ENCODE measurements at places on chromosomes 12 and 14.

GRCh38 chr12:108350511-108350910, 11.4 kb upstream of the CMKLR1 start:
- no peak for DNase-seq

GRCh38 chr12:109452489-109452888, 24.6 kb downstream of the KCTD10 start:
- no peak for DNase-seq

DNA sequence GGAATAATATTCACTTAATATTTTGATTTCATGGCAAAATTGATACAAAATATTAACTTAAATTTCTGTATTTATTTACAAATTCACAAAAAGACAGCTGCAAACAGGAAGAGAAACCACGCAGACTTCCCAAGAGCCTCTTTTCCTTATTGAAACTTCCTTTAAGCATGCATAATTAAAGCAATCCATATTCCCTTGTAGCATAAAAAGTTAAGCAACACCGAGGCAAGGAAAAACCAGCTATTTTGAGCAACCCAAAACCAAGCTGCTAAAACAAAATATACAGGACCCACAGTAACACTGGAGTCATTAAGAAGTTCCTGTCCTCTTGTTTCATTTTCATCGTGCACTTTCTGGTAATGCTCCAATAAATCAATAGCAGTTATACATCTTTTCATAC, 58.0 kb downstream of the EEA1 start:
- DNase-seq = peak; percentile 17

- peak; percentile 6 for DNase-seq
These were observed 640 bp downstream of the ARMH4 start for GRCh38 chr14:58151133-58152013.

- no peak for DNase-seq
These were observed 302.8 kb downstream of the CACNA1C start for GRCh38 chr12:2355604-2356003.

DNA sequence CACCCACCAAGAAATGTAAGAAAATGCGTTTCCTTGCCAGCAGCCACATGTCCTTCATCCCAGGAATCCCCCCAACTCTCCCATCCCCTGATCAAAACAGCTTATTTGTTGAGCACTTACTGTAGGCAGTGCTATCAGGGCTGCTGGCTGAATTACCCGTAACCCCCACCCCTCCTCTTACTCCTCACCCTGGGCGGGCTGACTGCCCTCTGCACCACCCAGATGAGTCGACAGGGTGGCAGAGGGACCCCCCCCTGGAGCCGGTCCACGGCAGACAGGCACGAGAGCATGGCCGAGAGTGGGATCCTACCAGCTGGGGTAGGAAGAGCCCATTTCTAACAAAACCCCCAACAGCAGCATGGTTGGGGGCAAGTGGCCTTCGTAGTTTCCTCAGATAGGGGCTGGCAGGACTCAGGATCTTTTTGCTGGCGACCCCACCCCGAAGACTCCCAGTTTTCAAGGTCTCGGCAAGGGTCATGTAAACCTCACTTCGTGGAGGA, 1.1 kb upstream of the RHOF start:
- no peak for DNase-seq

- DNase-seq = no peak
These were observed 6.8 kb downstream of the LRRC74A start for GRCh38 chr14:76833011-76833410.

DNA sequence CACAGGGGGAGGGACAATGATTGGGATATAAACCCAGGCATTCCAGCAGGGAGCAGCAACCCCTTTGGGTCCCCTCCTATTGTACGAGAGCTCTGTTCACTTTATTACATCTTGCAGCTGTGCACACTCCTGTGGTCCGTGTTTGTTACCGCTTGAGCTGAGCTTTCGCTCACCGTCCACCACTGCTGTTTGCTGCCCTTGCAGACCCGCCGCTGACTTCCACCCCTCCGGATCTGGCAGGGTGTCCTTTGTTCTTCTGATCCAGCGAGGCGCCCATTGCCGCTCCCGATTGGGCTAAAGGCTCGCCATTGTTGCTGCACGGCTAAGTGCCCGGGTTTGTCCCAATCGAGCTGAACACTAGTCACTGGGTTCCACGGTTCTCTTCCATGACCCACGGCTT, 64.1 kb downstream of the E2F7 start:
- DNase-seq = no peak

DNA sequence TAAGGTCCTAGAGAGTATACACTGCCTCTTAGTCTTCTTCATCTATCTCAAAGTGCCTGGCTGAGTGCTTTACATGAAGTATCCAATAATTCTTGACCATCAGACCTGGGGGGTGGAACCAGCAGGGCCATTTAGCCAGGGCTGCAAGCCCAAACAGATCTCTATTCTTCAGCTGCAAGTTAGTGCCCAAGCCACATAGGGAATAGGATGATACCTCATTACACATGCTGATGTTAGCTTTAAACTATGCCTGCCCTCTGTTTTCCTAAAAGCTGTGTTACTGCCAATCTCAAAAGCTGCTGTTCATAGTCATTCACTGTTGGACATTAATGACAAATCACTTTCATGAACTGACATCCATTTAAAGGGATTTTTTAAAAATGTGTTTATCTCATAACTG, 16.7 kb upstream of the IFNG start:
- no peak for DNase-seq

DNA sequence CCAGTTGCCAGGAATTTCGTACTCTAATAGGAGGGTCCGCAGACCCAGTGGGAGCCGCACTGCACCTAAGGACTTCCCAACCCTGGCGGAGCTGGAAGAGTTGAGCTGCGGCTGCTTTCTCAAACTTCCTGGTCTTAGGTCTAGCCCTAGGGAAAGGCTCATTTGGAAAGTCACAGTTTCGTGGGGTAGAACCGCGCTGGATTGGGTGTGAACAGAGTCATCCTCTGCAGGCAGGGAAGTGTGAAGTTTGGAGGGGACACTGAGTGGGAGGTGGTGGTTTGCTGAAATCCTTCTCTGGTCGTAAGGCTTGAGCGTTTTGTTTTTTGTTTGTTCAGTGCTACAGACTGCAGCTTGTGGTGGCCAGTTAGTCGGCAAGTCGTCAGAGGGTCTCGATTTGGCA, 18.8 kb downstream of the PRKAB1 start:
- no peak for DNase-seq

GRCh38 chr12:125289970-125290369, 224.7 kb downstream of the AACS start:
- no peak for DNase-seq

Measured in stromal cell of bone marrow (primary cell).